Right kidney (tissue), 9 donors: ENCODE measurements at places on chromosomes 12 and 14.

GRCh38 chr14:74645244-74645643, 33.2 kb upstream of the LTBP2 start:
- DNase-seq, result no peak

- no peak for DNase-seq
Observed at GRCh38 chr14:33376510-33376909, 437.8 kb downstream of the NPAS3 start.

DNA sequence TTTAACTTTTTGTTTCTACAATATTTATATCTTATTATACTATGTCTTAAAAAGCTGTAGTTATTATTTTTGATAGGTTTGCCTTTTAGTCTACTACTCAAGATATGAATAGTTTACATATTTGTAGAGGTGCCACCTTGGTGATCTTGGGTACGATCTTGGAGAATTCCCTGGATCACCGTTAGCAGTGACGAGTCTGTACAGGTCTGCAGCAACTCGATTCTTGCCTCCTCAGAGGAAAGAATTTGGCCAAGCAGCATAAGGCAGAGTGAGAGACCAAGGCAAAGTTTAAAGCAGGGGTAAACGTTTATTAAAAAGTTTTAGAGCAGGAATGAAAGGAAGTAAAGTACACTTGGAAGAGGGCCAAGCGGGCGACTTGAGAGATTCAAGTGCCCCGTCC, 3.1 kb upstream of the TCTN2 start:
- no peak for DNase-seq

- DNase-seq, result peak; percentile 28
Observed at GRCh38 chr12:6374786-6375160, 590 bp downstream of the SCNN1A start.

DNA sequence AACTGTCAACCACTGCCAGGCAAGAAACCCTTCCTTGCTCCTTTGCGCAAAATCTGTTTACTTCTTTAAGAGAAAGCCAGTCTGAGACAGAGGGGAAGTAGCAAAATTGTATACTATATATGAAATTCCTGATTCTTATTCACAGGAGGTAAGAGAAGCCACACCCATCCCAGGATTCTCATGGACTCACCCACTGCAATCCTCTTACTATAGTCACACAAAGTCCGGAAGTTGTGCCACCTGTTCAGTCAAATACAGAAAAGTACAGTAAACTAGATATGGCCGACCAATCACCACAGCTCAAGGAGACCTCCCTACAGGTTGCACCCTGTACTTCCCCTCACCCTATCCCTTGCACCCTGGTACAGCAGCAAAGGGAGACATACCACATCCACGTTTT, 2.9 kb downstream of the PRMT5 start:
- DNase-seq, result no peak

GRCh38 chr12:89499857-89500256, 24.7 kb downstream of the GALNT4 start:
- no peak for DNase-seq

- no peak for DNase-seq
Observed at GRCh38 chr14:75689012-75689411, 28.0 kb downstream of the TTLL5 start.

DNA sequence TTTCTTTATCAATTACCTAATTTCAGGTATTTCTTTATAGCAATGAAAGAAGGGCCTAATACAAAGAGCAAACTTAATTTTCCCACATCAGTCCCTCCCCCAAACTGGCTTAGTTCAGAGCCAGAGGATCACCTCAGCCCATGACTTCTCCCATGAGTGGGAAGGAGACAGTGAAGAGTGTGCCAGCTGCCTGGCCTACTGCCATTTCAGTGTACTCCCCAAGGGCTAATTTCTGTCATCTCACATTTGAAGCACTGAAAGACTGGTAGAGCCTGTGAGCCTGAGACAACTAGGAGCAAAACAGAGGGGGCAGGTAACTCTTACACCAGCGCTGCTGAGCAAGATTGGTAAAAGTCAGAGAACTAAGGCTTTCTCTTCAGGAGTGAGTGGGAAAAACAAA, 29.1 kb upstream of the ADAM20 start:
- no peak for DNase-seq

DNA sequence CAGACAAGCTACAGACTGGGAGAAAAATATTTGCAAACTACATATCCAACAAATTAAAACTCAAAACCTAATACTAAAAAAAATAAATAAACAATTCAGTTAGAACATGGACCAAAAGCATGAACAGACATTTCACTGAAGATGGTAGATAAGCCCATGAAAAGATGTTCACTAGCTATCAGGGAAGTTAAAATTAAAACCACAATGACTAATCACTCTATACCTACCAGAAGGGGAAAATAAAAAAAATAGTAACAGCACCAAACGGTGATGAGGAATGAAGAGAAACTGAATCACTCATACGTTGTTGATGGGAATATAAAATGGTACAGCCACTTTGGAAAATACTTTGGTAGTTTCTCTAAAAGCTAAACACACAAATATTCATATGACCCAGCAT, 31.1 kb upstream of the DHRS7 start:
- DNase-seq, result no peak

- peak; percentile 67 for DNase-seq
Observed at GRCh38 chr12:121792607-121793439, 665 bp downstream of the RHOF start.

GRCh38 chr12:79373896-79374499, 316.8 kb downstream of the PAWR start:
- DNase-seq, result no peak

GRCh38 chr12:19036673-19037357, 92.7 kb upstream of the PLEKHA5 start:
- DNase-seq, result no peak

DNA sequence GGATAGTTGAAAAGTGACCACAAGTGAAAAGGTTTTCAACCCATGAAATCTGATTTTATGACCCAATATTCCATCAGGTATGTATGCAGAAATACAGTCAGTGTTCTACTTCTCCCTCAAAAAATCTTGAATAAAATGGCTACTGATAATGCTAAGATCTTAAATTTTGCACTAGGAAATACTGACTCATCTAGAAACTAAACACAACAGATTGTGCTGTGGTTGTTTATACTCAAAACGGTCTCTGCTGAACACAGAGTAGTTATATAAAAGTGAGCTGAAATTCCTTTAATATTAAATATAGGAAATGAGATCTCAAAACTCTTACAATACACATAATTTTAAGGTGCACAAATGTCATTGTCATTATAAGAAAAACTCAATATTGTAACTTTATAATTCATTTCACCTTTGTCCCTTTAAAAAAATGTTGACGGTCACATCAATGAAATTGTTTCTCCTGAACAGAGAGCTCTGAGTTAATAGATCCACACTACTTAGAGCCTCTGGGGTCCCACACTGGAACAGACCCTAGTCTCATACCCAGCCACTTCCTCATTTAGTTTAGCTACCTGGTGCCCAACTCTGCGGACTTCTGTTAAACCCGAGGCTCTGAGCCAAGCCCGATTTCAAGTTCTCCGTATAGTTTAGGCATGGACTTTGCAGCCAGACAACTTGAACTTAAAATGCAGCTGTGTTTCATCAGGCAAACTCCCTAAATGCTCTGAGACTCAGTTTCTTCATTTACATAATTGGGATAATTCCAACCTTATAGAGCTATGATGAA, 9.3 kb downstream of the COCH start:
- no peak for DNase-seq

DNA sequence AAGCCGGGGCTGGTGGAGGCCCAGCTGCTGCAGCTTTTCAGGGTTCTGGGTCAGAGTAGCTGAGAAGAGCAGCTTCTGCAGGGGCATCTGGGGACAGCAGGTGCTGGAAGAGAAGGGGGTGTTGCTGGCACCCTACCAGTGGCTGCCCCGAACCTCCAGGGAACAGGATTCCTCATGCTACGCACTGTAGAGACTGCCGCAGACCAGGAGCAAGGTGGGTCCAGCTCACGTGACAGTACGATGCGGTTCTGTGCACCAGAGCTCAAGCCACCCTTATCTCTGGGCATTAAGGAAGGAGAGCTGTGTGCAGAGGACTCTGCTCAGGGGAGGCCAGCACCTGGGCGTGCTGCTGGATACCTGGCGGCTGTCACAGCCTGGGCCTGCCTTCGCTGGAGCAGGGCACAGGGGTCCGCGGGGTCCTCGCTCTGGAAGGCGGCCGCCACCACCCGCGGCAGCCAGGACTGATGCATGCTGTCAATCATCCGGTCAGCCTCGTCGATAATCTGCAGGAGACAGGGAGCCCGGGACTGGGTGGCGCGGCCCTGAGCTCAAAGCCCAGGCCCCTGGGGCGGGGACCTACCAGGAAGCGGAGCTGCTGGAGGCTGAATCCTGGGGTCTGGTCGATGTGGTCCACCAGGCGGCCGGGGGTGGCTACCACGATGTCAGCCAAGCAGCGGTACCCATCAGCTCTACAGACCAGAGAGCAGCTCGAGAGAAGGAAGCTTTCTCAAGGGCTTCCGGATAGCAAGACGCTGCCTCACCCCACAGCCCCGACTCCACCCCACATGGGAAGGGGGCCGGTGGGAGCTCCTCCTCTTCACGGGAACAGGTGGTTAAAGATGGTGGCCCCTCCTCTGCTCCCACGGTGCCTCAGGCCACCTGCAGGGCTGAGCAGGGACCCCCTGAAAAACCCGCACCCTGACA, 2.9 kb downstream of the DDX51 start:
- DNase-seq, result no peak

GRCh38 chr12:59624732-59625460, 29.1 kb downstream of the SLC16A7 start:
- DNase-seq, result no peak

- no peak for DNase-seq
Observed at GRCh38 chr14:40119321-40119720, 687.1 kb upstream of the FBXO33 start.

GRCh38 chr12:112524676-112525425, 106.1 kb downstream of the PTPN11 start:
- no peak for DNase-seq

DNA sequence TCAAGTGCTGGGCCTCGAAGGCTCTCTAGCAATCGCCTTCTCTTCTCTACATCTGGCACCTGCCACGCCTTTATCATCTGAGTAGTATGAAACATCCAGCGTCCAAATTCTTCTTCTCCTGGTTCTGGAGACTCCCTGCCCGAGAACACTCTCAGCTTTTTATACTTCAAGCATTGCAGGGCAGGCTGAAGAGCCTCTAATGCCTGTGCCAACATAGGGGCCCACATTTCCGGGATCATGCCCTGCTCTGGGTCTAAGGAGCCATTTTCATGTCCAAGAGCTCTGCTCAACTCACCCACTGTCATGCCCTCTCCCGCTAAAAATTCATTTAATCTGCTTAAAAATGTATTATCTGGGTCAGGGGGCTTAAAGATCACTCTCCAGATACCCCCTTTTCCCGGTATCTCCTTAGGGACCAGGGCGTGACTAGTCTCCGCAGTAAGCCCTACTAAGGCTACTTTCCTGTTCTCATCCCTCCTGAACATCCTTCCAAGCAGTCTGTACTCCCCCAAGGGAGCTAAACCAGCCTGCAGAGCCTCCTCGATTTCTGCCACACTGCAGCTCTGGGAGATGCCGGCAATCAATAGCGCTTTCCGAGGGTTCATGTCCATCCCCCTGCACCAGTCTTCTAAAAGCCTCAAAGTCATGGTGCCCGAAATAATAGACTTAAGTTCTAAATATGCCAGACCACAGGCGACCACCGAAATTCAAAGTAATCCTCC, 940 bp downstream of the MOAP1 start:
- no peak for DNase-seq

DNA sequence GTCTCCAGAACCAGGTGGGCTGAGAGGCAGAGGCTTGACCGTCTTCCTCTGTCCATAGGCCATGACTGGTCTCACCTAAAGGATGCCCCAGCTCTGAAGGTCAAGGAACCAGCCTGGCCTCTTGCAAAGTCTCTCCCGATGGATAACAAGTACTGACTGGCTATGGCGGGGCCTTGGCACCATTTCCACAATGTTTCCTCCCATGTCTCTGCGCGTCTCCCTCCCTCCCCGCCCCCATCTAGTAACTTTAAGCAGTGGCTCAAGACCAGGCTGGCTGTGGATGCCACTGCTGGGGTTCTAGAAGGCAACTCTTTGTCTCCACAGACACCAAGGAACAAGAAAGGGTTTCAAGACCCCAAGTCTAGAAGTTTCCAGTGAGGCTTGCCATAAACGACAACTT, 275.5 kb downstream of the DPF3 start:
- no peak for DNase-seq

DNA sequence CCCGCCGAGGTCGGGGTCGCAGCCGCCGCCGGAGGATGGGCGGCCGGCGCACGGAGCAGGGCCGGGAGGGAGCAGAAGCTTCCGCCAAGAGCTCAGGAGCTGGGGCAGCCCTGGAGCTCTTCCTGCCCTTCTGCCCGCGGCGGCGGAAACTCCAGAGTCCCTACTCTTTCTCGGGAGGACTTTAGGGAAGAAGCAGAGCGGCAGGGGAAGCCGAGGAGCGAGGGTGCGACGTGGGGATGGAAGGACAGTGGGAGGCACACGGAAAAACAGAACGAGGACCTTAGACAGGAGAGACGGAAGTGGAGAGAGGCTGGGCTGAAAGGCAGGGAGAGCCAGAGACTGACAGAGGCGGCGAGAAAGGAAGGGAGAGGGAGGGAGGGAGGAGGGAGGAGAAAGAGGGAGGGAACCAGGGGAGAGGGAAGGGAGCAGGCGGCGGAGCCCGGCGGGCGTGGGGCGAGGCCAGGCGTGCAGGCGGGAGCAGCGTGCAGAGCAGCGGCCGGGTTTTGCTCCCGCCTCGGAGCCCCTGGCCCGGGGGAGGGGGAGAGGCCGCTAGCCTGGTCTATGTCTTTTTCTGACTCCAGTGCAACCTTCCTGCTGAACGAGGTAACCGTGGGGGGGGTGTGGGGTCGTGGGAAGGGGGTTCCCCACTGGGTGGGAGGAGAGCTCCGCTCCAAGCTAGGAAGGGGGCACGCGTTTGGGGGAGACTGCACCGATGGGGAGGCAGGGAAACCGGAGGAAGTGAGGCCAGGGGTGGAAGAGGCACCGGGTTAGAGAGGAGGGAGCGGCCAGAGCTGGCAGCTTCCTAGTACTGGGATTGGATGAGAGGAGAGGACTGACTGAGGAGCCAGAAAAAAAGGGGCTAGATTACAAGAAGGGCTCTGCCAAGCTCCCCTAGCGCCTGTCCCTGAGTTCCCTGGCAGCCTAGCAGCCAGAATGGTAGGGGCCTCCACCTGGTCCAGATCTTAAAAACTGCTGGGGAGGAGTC, 2.9 kb upstream of the CACNB3 start:
- no peak for DNase-seq

- no peak for DNase-seq
Observed at GRCh38 chr12:69091442-69092017, 147.8 kb upstream of the CPSF6 start.

DNA sequence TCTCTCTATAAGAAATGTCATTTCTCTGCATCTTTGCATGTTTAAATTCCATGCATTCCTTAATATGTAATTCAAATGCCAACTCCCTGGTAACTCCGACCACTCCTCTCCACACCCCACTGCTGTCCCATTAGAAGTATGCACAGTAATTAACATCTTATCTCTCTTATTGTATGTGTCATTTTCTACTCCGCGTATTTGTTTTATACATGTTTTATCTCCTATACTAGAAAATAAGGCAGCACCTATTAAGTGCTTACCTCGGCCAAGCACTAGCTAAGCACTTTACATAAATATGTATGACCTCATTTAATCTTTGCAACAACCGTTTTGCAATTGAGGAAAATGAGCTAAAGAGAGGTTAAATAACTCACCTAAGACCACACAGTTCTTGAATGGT, 469.8 kb downstream of the BCAT1 start:
- no peak for DNase-seq

- no peak for DNase-seq
Observed at GRCh38 chr12:54622463-54623183, 12.1 kb downstream of the LACRT start.

GRCh38 chr12:754851-755562, 2.6 kb downstream of the WNK1 start:
- DNase-seq, result no peak

- no peak for DNase-seq
Observed at GRCh38 chr12:5581616-5582015, 149.7 kb downstream of the NTF3 start.

GRCh38 chr12:54423816-54424150, 4.7 kb upstream of the ITGA5 start:
- no peak for DNase-seq
